T-cell (primary cell): ENCODE measurements at places on chromosomes 7 and 10. TPM values are rescaled to one million over a fixed set of nuclear protein-coding genes. Genes with fewer than 3 reads are reported as not detected.

Gene ABCB8
- 79.0 TPM for total RNA-seq

GRCh38 chr10:46543466-46544377 lies 12.7 kb downstream of the GPRIN2 start:
- no peak for DNase-seq
- no peaks in the 10 kb centered on the region for H3K36me3 ChIP-seq
- peaks cover 9% of the 10 kb centered on the region for H3K4me1 ChIP-seq
- no peak overlapping the region for H3K4me3 ChIP-seq
- H3K27me3 ChIP-seq: peaks cover 8% of the 10 kb centered on the region

Gene ADIRF
- 0.66 TPM for total RNA-seq

- DNase-seq: no peak
- no peak overlapping the region for H3K27ac ChIP-seq
- no peaks in the 10 kb centered on the region for H3K36me3 ChIP-seq
- no peak overlapping the region for H3K4me3 ChIP-seq
- no peaks in the 10 kb centered on the region for H3K4me1 ChIP-seq
Measured at GRCh38 chr10:90461437-90462155, 396.2 kb downstream of the HTR7 start.

DNA sequence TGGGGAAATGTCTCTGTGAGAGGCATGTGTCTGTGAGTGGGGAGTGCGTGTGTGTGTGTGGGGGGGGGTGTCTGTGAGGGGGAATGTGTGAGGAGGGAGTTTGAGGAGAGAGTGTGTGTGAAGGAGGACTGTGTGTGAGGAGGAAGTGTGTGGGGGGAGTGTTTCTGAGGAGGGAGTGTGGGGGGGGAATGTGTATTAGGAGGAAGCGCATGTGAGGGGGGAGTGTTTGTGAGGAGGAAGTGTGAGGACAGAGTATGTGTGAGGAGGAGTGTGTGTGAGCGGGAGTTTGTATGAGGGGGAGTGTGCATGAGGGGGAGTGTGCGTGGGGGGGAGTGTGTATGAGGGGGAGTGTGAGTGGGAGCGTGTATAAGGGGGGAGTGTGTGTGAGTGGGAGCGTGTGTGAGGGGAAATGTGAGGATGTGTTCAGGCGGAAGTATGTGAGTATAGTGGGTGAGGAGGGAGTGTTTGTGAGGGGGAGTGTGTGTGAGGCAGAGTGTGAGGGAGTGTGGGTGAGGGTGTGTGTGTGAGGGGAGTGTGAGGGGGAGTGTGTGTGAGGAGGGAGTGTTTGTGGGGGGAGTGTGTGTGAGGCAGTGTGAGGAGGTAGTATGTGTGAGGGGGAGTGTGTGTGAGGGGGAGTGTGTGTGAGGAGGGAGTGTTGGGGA lies 21.8 kb upstream of the PTPRN2 start:
- H3K36me3 ChIP-seq: no peaks in the 10 kb centered on the region
- no peak for DNase-seq
- no peaks in the 10 kb centered on the region for H3K27me3 ChIP-seq

- H3K4me3 ChIP-seq: no peak overlapping the region
- H3K36me3 ChIP-seq: no peaks in the 10 kb centered on the region
- no peak overlapping the region for H3K27ac ChIP-seq
- H3K27me3 ChIP-seq: peaks cover 14% of the 10 kb centered on the region
- no peaks in the 10 kb centered on the region for H3K4me1 ChIP-seq
Measured at GRCh38 chr10:7707102-7707501, 4.0 kb downstream of the ITIH2 start.

Gene PIK3AP1
- 4.9 TPM for total RNA-seq

Gene OR2A1
- not detected for total RNA-seq

- peak; percentile 83 for DNase-seq
- H3K4me3 ChIP-seq: peak overlapping the region; percentile 32
- H3K36me3 ChIP-seq: no peaks in the 10 kb centered on the region
- peaks cover 7% of the 10 kb centered on the region for H3K4me1 ChIP-seq
Measured at GRCh38 chr7:100130608-100131453, 4.1 kb downstream of the MBLAC1 start.

Gene IFIT3
- total RNA-seq: 2.3 TPM

GRCh38 chr10:24952707-24953645 lies 570 bp upstream of the PRTFDC1 start:
- peak overlapping the region; percentile 43 for H3K27ac ChIP-seq
- H3K27me3 ChIP-seq: no peaks in the 10 kb centered on the region
- peak overlapping the region; percentile 73 for H3K4me3 ChIP-seq
- H3K36me3 ChIP-seq: no peaks in the 10 kb centered on the region

- no peaks in the 10 kb centered on the region for H3K36me3 ChIP-seq
- H3K4me1 ChIP-seq: peaks cover 38% of the 10 kb centered on the region
- H3K4me3 ChIP-seq: no peak overlapping the region
- no peak overlapping the region for H3K27ac ChIP-seq
- DNase-seq: no peak
- H3K27me3 ChIP-seq: no peaks in the 10 kb centered on the region
Measured at GRCh38 chr10:71778071-71778825, 4.9 kb upstream of the VSIR start.

- DNase-seq: no peak
- no peaks in the 10 kb centered on the region for H3K36me3 ChIP-seq
- H3K4me1 ChIP-seq: no peaks in the 10 kb centered on the region
- no peak overlapping the region for H3K27ac ChIP-seq
Measured at GRCh38 chr7:157990881-157991250, 596.8 kb downstream of the PTPRN2 start.

- no peaks in the 10 kb centered on the region for H3K4me1 ChIP-seq
- H3K36me3 ChIP-seq: no peaks in the 10 kb centered on the region
- H3K27me3 ChIP-seq: no peaks in the 10 kb centered on the region
- no peak overlapping the region for H3K4me3 ChIP-seq
- H3K27ac ChIP-seq: no peak overlapping the region
Measured at GRCh38 chr10:63972949-63973827, 452.0 kb downstream of the REEP3 start.

Gene SLC25A28
- 90.4 TPM for total RNA-seq

GRCh38 chr10:126955934-126956711 lies 50.9 kb downstream of the DOCK1 start:
- no peak overlapping the region for H3K27ac ChIP-seq
- no peak overlapping the region for H3K4me3 ChIP-seq
- no peaks in the 10 kb centered on the region for H3K4me1 ChIP-seq
- DNase-seq: no peak

DNA sequence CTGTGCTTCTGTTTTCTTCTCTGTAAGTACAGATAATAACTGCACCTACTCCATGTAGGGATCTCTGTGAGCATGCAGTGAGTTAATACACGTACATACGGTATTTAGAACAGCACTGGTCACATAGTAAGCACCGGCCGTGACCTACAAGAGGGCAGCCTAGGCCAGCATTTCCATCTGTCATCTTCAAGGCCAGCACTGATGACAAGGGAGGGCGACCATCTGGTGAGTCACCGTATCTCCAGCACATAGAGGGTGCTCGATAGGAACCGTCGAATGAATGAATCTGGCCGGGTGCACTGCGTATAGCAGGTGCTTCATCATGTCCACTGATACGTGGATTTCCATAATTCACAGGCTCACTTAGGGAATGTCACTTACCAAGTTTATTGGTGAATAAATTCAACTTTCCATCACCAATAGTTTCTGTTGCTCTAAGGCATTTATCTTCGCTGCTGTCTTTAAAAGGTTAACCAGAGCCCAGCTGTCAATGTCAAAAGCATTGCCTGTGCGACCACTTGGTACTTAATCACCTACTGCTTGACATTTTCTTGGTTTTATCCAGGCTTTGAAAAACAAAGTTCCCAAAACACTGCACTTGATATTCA lies 8.3 kb downstream of the NOD1 start:
- no peak overlapping the region for H3K27ac ChIP-seq
- no peak overlapping the region for H3K4me3 ChIP-seq
- H3K27me3 ChIP-seq: no peaks in the 10 kb centered on the region
- peaks cover 4% of the 10 kb centered on the region for H3K36me3 ChIP-seq
- peaks cover 25% of the 10 kb centered on the region for H3K4me1 ChIP-seq

Gene CYP2C9
- 0.32 TPM for total RNA-seq
